ENCODE measurements at places on chromosomes 16 and 17.

GRCh38 chr17:43892647-43892952 is 14.7 kb downstream of the MPP2 start:
- no peak for DNase-seq

- no peak for DNase-seq
Measured at GRCh38 chr16:86303787-86304678, 206.3 kb upstream of the FOXF1 start.

GRCh38 chr16:88455610-88456355 is 2.7 kb downstream of the ZFPM1 start:
- DNase-seq: peak; percentile 82

- no peak for DNase-seq
Measured at GRCh38 chr16:15803618-15804017, 53.2 kb downstream of the MYH11 start.

- no peak for DNase-seq
Measured at GRCh38 chr17:17565471-17566339, 25.8 kb downstream of the PEMT start.

DNA sequence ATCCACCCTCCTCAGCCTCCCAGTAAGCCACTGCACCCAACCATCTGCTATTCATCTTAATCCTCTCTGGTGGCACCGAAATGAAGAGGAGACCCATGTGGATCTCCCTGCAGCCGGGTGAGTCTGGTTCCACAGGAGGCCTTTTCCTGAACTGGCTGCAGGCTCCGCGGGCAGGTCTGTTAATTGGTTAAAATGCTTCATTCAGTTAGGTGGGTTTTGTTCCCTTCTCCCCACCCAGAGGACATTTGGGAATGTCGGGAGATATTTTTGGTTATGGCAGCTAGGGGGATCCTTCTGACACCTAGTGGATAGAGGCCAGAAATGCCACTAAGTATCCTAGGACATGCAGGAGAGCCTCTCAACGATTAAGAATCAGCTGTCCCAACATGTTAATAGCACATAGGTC is 16.7 kb downstream of the C16orf54 start:
- no peak for DNase-seq

DNA sequence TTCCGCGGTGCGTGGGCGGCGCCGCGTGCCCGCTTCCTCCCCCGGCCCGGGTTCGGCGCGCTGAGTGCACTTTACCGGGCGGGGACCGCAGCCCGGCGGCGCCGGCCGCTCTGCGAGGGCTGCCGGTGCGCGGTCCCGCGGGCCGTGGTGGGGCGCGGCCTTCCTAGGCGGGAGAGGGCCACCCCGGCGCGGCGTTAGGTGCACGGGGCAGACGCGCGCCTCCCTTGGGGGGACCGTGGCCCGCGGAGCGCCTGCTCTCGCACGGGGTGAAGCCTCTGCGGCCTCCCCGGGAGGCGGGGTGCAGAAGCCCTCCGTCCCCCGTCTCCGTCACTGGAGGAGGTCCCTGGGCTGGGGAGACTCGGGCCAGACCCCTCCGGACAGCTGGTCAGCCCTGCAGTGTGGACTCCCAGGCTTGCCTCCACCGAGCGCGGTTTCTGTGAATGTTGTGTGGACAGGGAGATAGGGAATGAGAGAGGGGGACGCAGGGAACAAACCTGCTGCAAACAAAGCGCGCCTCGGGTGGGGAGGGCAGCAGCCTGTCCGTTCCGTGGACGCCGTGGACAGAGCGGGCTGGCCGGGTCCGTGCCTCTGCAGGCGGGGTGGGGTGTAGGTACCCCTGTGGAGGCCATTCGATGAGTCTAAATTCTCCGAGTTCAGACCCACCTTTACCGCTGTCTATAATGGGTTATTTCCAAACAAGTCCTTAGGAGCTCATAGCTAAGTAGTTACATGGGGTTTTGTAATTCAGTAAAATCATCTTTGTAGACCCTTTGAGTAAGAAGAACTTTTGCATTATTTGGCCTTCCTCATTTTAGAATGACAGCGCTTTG is 721 bp downstream of the TBCD start:
- DNase-seq: no peak

GRCh38 chr16:12142157-12142556 is 165.6 kb downstream of the SNX29 start:
- no peak for DNase-seq

GRCh38 chr17:13306310-13306962 is 288.6 kb upstream of the ELAC2 start:
- no peak for DNase-seq

GRCh38 chr16:89152831-89153700 is 18.5 kb upstream of the CDH15 start:
- DNase-seq: no peak

GRCh38 chr17:14688134-14688533 is 387.3 kb downstream of the HS3ST3B1 start:
- no peak for DNase-seq

DNA sequence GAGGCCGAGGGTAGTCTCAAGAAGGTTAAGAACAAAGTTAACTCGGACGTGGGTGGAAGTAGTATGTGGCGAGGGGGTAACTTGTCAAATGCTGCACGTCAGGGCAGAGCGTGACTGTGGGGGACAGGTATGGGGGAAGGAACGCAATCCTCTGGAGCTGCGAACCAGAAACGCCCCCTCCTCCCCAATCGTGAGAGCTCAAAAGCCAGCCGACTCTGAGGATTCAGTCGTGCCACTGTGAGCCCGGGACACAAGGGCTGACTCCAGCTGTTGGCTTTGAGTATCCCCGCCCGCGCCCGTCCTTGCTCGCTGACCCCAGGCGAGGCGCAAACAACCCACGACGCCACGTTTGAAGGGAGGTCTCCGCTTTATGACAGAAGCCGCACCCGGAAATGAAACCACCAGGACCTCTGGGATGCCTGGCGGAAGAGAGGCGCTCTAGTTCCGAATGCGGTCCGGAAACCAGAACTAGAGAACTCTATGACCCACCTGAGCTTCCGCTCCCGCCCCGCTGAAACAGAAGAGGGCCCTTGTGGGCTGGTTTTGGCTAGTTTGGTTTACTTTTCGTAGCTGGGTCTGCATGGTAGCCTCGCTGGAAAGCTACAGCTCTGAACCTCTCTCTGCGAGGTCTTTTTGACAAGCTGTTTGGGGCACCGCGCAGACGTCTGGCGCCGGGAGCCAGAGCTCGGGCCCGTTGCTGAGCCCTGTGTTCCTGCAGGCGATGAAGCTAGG is at the start of gene PEX12:
Gene PEX12, minus strand, starts transcription at position 375 of the 732 bp plus-strand sequence. CDS start 550 bp downstream, outside the sequence.
- peak; percentile 77 for DNase-seq

DNA sequence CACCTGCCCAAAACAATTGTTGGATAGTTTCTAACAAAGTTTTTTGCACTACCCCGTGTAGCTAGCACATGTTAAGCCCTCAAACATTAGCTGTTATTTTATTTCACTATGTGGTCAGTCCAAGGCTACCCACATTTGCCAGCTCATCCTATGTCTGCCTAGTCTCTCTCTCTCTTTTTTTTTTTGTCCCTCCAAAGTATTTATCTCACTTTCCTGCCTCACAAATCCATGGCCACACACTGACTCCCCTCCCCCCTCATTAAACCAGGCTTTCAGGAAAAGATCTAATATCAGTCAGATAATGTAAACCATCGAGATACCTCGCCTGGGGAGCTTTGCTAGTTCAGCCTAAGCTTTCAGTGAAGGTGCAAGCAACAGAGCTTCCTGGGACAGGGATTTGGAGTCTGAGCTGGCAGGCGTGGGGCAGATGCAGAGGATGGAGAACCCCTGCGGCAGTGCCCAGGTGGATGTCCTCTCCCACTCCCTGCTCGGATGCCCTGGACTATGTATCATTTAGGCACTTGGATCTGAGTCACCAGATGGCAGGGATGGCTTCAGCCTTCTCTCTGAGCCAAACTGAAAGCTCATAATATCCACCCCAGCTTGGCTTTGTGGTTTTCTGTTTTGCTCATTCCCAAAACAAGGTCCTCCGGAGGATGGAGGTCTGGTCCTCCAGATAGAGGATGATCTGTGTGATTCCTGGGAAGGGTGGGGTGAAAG is 73.7 kb upstream of the FOXF1 start:
- no peak for DNase-seq

DNA sequence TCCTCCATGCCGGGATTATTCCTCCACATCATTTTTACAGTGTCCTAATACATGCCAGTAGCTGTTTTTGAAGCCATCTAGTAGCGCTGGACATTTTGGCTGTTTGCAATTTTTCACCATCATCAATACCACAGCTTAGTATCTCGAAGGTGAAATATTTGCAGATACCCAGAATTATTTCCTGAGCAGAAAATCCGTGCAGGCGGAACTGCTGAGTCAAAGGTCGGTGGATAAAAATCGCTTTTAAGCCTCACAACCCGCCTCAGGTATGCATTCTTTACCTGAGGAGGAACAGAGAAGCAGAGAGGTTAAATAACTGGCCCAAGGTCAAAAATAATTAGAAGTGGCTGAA is 584 bp upstream of the TNRC6A start:
- no peak for DNase-seq

DNA sequence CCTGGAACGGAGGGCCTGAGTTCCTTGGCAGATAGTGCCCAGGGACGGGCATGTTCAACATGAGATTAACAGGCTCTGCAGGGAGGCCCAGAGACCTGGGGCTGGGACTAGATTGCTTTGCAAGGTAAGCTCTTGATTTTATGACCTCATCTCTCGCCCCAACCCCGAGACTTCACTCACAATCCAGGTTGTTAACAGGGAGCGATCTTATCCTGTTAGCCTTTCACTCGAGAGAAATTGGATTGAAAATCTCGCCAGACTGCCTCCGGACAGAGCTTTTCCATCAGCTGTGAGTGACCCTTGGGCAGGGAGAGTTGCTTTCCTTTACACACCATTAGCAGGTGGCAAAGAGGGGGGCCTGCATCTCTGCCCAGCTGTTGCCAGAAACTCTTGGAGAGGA is 521.7 kb upstream of the EEF2KMT start:
- DNase-seq: no peak

GRCh38 chr17:4066210-4066609 is 76.6 kb downstream of the ZZEF1 start:
- no peak for DNase-seq

GRCh38 chr16:72910875-72911274 is 137.1 kb downstream of the ZFHX3 start:
- DNase-seq: no peak

- DNase-seq: peak; percentile 42
Measured at GRCh38 chr16:81696961-81697615, 82.0 kb upstream of the PLCG2 start.

DNA sequence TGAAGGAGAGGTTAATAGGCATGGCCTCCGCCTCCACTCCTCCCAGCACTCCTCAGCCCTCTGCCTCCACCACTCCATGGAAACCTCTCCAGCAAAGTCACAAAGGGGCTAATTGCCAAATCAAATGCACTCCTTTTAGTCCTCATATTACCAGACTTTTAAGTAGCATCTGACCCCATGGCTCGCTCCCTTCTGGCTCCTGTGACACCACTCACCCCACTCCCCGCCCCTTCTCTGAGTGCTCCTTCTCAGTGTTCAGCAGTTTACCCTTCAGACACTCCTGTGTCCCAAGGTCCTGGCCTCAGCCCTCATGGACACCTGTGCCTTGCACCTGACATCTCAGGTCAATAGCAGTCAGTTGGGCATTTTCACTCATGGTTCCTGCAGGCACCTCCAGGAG is 243.5 kb upstream of the CCL2 start:
- DNase-seq: no peak

DNA sequence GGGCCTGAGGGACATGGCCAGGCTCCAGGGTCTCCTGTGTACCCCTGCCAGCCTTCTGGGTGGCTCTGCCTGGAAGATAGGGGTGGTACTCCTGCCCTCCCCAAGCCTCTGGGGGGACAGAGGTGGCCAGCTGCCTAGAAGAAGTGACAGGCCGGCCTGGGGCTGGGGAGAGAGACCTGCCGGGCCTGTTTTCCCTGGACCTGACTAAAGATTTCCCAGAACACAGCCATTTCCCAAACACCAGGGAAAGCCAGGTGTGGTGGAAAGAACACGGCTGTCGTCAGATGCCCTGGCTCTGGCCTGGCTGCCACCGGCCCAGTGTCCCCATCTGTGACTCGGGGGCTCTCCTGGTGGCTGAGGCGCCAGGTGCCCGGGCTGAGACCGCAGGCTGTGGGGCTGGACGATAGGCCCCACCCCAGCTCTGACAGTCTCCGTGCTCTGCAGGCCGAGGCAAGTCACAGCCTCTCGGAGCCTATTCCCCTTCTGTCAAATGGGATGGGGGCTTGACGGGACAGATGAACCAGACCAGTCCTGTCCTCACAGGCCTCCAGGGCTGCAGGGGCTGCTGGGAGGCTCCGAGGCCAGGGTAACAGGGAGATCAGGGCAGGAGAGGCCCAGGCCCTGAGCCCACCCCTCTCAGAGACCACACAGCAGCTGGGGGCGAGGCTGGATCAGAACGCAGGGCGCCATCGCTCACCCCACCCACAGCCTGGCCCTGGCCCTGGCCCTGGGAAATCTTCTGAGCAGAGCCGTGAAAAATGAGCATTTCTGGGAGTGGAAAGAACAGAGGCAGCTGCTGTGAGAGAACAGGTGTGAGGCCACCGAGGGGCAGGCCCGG is 33.1 kb downstream of the CTU2 start:
- no peak for DNase-seq

- DNase-seq: no peak
Measured at GRCh38 chr16:12482455-12483220, 321.0 kb downstream of the CPPED1 start.

DNA sequence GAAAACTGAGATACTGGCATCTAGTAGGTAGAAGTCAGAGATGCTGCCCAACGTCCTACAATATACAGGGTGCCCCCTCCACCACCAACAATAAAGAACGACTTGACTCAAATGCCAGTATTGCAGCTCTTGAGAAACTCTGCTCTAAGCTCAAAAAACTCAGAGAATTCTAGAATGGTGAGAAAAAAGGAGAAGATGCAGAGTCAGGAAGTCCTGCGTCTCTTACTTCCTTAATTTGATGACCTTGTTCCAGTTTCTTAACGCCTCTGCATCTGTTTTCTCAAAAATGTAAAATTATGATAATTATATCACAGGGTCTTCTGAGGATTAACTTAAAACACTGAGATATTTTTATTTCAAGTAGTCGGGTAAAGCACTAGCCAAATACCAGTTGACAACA is 1.7 kb upstream of the HSBP1 start:
- DNase-seq: no peak

DNA sequence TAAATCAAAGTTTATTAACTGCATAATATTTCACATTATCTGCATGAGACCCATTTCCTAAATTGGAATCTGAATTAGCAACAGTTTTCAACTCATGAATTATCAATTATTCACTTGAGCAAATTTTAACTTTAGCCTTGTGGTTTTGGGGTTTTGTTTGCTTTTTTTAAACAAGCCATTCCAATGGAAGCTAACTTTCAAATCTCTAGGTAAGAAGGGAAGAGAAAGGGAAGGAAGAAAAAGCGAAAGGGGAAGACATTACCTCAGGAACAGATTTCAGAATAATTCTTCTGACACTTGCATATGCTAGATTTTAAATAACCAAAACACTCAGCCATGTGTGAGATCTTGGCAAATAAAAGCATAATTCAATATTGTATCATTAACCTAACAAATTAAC is 102.7 kb downstream of the CA4 start:
- DNase-seq: no peak

- no peak for DNase-seq
Measured at GRCh38 chr16:31016018-31016417, 5.6 kb upstream of the STX1B start.

- no peak for DNase-seq
Measured at GRCh38 chr17:80850817-80851216, 140.8 kb upstream of the CHMP6 start.
